ENCODE measurements at places on chromosomes 12 and 14.

DNA sequence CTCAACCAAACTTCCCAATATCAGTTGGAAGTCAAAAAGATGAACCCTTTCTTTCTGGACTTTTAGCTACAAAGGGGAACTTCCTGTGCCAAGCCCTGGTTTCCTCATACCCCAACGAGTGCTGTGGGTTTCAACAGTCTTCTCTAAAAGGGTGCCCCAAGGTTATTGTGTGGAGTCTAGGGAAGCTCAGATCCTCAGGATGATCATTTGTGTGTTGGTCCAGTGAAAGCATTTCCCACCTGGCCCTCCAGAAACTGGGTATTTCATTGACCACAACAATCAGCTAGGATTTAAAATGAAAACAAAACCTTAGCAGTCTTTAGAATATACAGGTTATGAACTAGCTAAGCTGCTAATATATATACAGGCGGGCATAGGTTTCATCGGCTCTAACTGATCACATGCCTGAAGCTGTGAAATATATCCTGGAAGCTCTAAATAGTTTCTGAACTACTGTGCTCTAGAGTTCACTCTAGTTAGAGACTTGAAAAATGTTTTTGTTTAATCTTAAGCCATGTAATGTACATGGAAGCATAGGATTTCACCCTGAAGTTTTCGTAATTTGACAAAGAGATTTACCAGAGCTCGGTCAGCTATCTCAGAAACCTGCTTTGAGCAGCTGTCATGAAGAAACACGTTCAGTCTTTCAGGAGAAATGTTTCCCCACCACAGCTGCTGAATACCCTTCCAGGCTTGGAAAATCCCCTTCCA, 29.6 kb downstream of the P2RX4 start:
- DNase-seq, result no peak

- DNase-seq, result no peak
These were observed 163.4 kb upstream of the DDHD1 start for GRCh38 chr14:53316504-53316903.

- no peak for DNase-seq
These were observed 222.2 kb downstream of the SEC23A start for GRCh38 chr14:38880643-38881524.

DNA sequence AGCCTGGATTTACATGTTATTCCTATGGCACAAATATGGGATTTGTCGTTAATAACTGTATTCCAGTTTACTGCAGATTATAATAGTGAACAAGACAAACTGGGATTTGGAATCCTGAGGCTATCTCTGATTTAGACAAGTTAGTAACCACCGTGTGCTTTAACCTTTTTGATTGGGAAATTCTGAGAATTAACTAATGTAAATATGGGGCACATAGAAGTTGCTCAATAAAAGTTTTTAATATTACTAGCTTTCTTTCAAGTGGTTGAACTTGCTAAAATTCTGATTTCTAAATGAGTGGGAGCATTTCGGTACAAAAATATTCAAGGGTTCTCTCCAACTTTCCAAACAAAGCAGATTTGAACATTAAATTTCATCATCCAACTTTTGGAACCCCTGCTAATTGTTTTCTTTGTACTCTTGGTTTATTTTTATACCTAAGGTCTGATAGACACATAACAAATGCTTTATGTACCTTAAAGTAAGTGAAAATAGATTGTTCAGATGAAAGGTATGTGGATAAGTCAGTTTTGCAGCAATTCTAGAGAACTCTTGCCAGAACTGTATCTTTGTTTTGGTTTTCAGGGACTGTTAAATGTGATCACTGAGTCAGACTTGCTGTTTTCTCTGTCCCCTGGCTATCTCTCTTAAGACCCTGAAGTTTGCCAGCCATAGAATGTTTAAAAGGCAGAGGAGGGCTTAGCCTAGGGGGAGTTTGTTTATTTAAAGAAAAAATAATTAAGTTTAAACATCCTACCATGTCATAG, 57.5 kb downstream of the FRS2 start:
- DNase-seq, result no peak

- peak; percentile 55 for DNase-seq
These were observed 532 bp downstream of the FKBP11 start for GRCh38 chr12:48924617-48925303.

DNA sequence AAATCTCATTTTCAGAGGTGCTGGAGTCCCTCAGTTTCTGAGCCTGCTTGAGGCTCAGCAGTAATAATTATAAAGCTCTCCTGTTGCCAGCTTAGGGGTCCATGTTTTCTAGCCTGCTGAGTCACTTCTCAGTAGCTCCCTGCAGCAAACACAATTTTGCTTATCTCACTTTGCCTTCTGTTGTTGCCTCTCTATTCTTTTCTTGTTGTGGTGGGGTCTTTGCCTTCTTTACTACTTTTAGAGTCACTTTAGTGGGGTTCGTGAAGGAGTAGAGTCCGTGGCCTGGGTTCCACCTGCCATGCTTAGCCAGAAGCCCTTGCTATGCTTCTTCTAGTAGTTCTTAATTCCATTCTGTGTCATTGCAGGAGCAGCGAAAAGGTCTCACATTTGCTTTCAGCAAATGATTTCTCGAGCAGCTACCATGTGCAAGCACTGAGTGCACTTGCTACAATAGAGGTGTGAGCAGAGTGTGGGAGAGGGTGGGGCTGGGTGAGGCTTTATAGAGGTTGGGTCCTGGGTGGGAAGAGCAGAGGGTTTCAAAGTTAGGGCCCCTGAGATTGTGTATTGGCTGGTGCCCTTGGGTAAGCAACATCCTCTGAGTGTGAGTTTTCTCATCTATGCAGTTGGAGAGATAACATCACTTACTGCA, 114.3 kb downstream of the ADCK1 start:
- DNase-seq, result no peak

GRCh38 chr12:52082988-52083637, 3.6 kb downstream of the SMIM41 start:
- DNase-seq, result peak; percentile 56

- DNase-seq, result no peak
These were observed 407.2 kb downstream of the NOVA1 start for GRCh38 chr14:26190646-26191045.

GRCh38 chr12:89709995-89710872, 1.6 kb upstream of the ATP2B1 start:
- peak; percentile 27 for DNase-seq

DNA sequence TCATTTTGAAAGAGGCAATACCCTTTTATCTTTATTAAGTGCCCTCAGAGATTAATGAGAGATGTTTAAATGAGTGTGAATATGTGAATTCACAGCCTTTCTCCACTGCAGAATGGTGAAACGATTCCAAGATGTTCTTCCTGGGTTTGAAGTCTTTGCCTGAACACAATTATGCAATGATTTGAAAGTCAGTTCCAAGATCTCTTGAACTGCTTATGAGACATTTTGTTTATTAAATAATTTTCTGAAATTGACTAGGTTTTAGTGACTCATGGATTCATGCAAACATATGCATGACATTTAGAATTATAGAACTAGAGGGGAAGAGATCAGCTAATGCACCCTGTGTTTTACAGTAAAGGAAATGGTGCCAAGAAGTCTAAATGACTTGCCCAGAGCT, 118.1 kb upstream of the SLC38A2 start:
- DNase-seq, result no peak

GRCh38 chr12:89126712-89127111, 225.6 kb downstream of the DUSP6 start:
- no peak for DNase-seq

GRCh38 chr12:119266963-119267362, 67.6 kb upstream of the CCDC60 start:
- no peak for DNase-seq

DNA sequence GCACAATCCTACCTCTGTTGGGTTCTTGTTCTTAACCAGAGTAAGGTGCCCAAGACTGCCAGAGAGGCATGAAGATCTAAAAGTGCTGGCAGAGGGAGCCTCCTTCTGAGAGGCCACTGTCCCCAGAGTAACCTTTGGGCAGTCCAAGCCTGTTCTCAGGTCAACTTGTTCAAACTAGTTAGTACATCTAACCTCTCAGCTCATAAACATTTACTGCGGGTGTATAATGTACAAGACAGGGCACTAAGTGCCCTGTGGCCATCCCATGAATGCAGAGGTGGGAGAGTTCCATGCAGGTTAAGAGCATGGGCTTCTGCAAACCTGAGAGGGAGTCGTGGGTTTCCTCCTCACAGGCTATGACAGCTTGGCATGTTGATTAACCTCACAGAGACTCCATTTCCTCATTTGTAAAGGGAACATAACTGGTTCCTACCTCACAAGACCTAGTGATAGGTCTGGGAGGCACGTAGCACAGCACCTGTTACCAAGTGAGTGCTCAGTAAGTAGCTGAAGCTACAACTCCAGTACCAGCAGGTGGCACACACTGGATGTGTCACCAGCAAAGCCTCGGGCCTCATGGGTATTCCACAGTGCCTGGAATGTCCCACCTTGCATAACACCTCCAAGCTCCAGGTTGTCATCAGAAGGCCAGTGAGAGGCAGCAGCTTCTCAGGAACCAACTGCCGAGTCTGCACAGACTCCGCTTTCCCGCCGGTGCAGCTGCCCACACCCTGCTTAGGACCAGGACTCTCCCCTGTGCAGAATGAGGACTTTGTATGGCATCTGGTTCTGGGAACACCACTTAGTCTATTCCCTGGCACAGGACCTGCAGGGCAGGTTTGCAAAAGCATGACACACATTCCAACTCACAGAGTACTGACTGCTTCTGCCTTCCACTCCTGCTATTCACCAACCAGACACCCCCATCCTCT, 4.4 kb downstream of the VDR start:
- DNase-seq, result no peak

DNA sequence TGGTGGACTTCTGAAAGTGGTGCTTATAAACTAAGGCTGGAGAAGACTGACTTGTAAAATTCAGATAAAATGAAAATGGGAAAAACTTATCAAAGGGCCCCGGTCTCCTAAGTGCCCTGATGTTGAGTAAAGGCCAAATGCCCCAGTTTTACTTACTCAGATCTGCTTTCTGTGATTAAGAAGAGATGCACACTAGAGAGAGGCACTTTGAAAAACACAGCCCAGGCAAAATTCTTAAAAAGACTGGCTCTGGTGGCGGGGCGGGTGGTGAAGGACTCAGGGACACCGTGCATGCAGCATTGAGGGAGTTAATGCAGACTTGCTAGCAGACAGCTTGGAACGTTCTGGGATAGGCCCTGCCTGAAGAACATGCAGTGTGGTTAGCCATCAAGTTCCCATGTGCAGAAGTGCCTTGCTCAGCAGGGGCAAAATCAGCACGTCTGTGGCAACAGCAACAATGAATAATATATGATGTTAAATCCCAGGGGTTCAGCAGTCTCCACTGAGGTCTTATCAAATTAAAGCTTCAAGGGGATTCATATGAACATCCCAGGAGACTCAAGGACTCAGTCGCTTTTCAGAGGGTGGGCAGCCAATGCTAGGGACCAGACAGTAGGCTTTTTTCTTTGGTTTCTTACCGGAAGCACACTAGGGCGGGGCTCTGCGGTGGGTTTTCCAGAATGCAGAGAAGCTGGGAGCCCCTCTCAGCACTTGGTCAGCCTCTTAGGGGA, 105.0 kb downstream of the DAD1 start:
- DNase-seq, result no peak

Data from activated CD4-positive, alpha-beta T cell treated with anti-CD3 and anti-CD28 coated beads for 24 hours (primary cell).